NCI-H460 (cell line): ENCODE measurements at places on chromosomes 7 and 10. TPM values are rescaled to one million over a fixed set of nuclear protein-coding genes. Genes with fewer than 3 reads are reported as not detected.

MYL10 gene
- not detected in 2 replicates for total RNA-seq

AKR1C4 gene
- not detected in 2 replicates for total RNA-seq

MAGI2 gene
- 1.1 and 1.7 TPM in 2 replicates for total RNA-seq

CFAP70 gene
- 0.15 and 0.32 TPM in 2 replicates for total RNA-seq

NKX2-3 gene
- 0.25 and 0.32 TPM in 2 replicates for total RNA-seq

LRIT1 gene
- total RNA-seq: not detected in 2 replicates

SFRP4 gene
- 0.09 and 0.27 TPM in 2 replicates for total RNA-seq

CYP2C19 gene
- not detected in 2 replicates for total RNA-seq

BICC1 gene
- total RNA-seq: 0.49 and 0.52 TPM in 2 replicates

DNA sequence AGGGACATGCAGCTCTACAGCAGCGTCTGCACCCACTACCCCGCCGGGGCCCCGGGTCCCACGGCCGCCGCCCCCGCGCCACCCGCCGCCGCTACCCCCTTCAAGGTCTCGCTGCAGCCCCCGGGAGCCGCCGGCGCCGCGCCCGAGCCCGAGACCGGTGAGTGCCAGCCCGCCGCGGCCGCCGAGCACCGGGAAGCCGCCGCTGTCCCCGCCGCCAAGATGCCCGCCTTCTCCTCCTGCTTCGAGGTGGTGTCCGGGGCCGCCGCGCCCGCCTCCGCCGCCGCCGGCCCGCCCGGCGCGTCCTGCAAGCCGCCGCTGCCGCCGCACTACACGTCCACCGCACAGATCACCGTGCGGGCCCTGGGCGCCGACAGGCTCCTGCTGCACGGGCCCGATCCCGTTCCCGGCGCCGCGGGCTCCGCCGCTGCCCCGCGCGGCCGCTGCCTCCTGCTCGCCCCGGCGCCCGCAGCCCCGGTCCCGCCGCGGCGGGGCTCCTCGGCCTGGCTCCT is 631 bp downstream of the OTUD1 start:
- no peak for DNase-seq

DNA sequence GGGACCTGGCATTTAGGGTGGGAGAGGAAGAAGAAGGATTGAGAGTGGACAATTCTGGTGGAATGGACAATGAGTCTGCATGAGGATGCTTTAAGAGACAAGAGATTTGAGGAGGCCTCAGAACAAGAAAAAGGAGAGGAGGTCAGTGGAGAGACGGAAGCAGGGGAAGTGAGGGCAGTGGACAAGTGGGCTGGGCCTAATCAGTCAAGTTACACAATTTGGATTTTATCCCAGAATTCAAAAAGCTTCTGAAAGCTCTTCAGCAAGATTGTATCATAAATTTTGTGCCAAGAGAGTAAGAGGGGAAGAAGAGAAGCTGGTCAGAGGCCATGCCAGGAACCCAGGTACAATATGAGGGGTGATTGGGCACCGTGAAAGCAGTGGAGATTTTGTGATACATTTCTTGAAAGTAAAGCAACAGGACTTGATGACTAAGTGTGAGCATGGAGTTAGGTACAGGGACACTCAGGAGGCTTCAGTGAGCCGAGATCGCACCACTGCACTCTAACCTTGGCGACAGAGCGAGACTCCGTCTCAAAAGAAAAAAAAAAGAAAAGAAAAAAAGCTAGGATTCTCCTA is 19.3 kb upstream of the TSPAN13 start:
- no peak for DNase-seq

DNA sequence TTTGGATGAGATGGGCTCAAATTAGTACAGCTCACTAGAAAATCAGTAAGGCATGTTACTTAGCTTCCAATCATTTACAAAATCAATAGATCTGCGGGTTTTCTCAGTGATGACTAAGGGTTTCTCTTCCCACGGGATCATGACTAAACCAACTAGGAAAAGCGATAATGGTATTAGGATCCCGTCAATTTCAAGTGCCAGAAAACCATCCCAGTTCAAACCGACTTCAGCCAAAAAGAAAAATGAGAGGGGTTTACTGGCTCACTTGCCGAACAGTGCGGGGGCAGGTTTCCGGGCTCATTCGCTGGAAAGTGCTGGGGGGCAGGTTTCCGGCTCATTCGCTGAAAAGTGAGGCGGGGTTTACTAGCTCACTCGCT is 62.1 kb upstream of the LYZL2 start:
- DNase-seq: no peak

- no peak for DNase-seq
Observed at GRCh38 chr7:17564678-17565212, 266.3 kb downstream of the AHR start.

GRCh38 chr7:64312826-64313225 is 935 bp upstream of the ZNF736 start:
- no peak for DNase-seq

GRCh38 chr7:7765422-7765821 is 47.0 kb upstream of the RPA3 start:
- peak; percentile 18 for DNase-seq

DNA sequence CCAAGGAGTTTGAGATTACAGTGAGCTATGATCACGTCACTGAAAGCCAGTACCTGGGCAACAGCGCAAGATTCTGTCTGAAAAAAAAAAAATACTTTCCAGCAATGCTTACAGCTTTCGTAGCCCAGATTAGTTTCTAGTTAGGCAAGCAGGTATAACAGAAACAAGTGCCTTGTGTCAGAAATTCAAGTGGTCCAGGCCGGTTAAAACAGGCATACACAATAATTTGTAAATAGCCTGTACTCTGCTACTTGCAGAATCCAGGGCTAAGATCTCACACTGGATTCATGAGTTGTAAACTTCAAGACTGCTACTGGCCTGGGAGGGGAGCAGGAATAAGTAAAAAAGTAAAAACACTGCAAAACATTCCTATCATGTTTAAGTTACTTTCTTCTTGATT is 512.9 kb downstream of the IPMK start:
- DNase-seq: no peak

- DNase-seq: no peak
Observed at GRCh38 chr7:133513608-133514007, 260.7 kb downstream of the EXOC4 start.

- DNase-seq: no peak
Observed at GRCh38 chr7:38795593-38795992, 113.4 kb downstream of the VPS41 start.

DNA sequence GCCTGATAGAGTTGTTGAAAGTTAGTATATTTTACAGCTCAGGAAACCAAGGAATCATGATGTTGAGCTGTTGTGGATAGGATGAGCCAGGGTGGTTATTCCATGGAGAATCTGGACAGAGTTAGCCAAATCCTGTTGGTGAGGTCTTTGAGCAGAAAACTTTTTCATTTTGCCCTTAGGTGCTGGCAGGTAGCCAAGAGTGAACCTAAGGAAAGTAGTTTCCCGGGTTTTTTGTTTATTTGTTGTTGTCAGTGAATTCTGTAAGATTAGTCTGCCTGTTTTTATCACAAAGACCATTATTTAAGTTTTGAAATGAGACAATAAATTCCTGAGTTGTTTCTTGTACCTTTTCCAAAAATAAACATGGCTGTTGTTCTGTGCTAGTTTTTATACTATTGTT is 61.0 kb downstream of the GALNT11 start:
- DNase-seq: no peak

DNA sequence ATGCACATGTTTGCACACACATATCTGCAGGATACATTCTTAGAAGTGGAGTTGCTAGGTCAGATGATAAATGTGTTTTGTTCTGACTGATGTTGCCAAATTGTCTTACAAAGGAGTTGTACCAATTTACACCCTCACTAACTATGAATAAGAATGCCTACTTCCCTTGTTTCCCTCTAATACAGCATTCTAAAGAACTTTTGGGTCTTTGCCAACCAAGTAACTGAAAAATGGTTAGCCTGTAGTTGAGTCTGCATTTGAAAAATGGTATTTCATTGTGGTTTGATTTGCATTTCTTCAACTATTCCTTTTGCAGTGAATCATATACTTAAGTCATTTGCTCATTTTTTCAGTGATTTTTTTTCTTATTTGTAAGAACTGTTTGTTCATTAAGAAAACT is 48.4 kb downstream of the TMEM26 start:
- DNase-seq: no peak

DNA sequence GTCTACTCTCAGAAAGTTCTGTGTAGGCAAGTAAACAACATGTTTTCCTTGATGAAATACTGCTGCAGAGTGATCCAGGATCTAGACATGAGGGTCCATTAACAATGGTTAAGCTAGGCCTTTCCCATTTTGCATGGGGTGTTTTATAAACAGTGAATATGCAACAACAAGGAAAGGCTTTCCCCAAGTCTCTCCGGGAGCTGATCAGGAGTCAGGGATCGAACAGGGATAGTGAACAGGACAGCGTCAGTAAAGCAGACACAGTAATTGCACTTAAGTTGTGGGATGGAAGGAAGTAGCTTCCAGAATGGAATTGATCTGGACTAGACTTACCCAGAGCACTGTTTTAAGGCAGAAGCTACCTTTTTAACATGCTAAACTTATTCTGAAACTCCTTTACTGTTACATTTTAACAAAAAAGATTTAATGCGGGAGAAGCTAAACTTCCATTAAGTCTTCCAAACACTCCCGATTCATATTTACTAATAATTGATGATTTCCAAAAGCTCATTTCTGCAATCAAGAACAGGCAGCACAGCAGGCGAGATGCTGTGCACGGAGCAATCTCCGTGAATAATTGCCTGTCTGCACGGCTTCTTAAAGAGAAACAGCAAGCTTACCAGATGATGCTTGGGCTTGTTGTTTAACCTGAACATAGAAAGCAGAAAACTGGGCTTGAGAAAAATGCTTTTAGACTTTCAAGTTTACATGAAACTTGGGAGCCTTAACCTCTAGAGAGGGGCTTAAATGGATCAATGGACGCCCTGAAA is 50.3 kb upstream of the DOCK1 start:
- DNase-seq: no peak

- DNase-seq: no peak
Observed at GRCh38 chr7:4861673-4862072, at the start of gene PAPOLB. TSS of gene PAPOLB (minus strand) at chr7:4862030. CDS start at chr7:4861810, 220 bp downstream.

GRCh38 chr10:131260031-131260430 is 51.5 kb downstream of the TCERG1L start:
- no peak for DNase-seq

- no peak for DNase-seq
Observed at GRCh38 chr10:51117794-51118193, 43.5 kb downstream of the PRKG1 start.

DNA sequence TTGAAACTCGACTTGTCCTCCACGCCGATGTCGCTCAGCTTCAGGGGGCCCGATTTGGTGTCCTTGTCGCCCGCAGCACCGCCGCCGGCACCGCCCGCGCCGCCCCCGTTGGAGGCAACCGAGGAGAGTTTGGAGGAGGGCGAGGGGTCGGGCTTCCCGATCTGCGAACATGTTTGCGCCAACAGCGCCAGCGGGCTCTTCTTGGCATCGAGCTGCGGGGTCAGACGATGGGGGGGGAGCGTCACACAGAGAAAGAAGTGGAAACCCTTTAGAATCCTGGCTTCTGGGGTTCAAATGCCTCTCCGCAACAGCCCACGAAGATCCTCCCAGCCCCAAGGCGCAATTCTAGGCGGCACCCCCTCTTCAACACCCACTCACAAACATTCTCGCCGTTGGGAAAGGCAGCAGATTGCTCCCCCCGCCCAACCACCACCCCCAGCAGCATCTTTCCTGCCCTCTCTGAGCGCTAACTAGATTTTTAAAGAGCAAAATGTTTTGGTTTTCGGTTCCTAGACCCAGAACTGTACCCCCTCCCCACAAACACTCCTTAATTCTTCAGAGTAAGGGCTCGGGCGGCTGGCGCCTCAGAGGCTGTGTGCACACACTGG is 1.3 kb downstream of the ZNF503 start:
- DNase-seq: no peak

DNA sequence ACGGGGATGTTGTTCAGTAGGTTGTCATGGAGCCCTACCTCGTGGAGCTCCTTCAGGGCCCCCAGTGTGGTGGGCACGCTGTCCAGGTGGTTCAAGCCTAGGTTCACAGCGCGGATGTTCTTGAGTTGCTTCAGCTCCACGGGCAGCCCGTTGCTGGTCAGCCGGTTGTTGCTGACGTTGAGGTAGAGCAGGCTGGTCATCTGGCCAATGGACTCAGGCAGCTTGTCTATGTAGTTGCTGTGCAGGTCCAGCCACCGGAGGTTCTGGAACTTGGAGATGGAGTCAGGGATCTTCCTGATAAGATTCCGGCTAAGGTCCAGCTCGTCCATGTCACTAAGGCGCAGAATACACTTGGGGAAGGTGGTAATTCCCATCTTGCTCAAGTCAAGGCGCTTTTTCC is 26.0 kb downstream of the LRRC18 start:
- DNase-seq: no peak

DNA sequence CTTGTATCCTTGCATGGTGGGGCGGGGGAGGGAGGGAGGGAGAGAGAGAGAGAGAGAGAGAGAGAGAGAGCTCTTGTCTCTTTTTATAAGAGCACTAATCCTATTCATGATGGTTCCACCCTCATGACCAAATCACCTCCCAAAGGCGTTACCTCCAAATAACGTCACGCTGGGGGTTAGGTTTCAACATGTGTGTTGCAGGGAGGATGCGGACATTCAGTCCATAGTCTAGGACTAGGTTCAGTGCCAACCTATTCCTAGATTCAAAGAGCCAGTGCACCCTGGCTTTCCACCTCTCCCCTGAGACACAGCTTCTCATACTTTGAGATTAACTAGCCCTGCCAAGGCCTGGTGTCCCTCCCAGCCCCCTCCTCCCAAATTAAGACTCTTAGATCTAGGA is 123.0 kb downstream of the GRK5 start:
- DNase-seq: no peak

DNA sequence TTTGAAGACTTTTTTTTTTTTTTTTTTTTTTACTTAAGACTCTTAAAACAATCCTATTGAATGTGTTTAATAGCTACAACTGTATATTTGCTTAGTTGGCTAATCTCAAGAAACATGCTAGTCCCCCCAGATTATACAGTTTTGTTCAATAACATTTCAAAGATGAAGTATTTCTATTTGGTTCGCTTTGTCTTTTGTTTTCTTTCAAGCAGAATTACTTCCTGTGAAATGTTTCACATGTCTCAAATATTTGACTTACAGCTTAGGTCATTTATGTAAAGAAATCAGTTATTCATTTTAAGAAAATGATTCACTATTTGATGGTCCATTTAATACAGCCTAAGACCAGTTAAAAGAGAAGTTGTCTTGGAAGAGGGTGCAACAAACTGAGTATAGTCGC is 12.8 kb upstream of the LAMB1 start:
- peak; percentile 55 for DNase-seq

- peak; percentile 69 for DNase-seq
Observed at GRCh38 chr10:60944058-60944909, at the start of gene RHOBTB1. TSS of gene RHOBTB1 (minus strand) at chr10:60944185. CDS start at chr10:60911542, 32,643 bp downstream.

GRCh38 chr7:152925412-152926147 is 166.0 kb downstream of the ACTR3B start:
- DNase-seq: no peak

DNA sequence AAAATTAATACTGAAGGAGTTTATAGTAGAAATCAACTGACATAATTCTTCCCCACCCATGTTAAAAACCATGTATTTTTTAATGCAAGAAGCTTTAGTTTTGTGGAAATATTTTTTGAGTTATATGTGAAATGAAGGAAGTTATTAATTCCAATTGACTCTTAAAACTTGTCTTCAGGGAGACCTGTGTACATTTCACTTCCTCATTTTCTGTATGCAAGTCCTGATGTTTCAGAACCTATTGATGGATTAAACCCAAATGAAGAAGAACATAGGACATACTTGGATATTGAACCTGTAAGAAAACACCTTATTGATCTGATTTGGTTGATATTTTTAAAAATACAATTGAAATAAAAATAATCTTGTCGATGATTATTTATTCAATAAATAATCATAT is 33.3 kb downstream of the CD36 start:
- DNase-seq: no peak

GRCh38 chr7:158291998-158292397 is 295.6 kb downstream of the PTPRN2 start:
- DNase-seq: no peak

GRCh38 chr10:19845503-19846368 is 29.5 kb downstream of the PLXDC2 start:
- no peak for DNase-seq

GRCh38 chr7:96686305-96686704 is 23.3 kb downstream of the SEM1 start:
- no peak for DNase-seq
